ENCODE measurements at places on chromosomes 6 and 20. TPM values are rescaled to one million over a fixed set of nuclear protein-coding genes. Genes with fewer than 3 reads are reported as not detected.

- no peak for DNase-seq
These were observed 208.0 kb downstream of the EYA2 start for GRCh38 chr20:47102629-47103028.

- peak; percentile 64 for DNase-seq
These were observed 5.9 kb downstream of the TMEM239 start for GRCh38 chr20:2822073-2822472.

DNA sequence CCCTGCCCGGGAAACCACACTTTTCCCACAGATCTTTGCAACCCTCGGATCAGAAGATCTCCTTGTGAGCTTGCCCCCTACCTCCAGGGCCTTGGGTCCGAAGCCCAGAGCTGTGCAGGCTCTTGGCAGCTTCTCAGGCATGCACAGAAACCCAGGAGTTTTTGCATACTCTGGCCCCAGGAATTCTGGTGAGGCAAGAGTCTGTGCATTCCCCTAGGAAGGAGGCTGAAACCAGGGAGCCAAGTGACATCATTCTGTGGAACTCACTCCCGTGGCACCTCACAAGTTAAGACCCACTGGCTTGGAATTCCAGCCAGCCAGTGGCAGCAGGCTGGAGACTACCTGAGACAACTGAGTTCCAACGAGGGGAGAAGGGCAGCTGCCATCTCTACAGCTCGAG, 100.1 kb downstream of the TNFRSF21 start:
- DNase-seq, result no peak

GRCh38 chr6:156719720-156720563, 57.2 kb upstream of the ARID1B start:
- DNase-seq, result peak; percentile 75

DNA sequence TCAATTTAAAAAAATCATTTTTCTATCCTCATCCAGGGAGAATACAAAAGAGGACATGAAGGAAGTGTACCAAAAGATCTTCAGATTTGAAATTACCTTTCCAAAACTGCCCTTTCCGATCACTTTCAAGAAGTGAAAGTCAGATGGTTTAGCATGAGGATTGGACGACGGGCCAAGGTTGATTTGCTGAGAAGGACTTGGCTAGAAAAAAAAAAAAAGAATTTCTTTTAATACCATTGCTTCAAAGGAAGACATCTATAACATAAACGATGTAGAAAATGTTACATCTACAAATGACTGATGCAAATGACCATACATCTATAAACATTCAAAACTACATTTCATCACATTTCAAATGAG, 120.9 kb upstream of the SLC2A12 start:
- no peak for DNase-seq

Gene DDX43
- total RNA-seq, result 0.49 TPM

GRCh38 chr6:34386316-34387137, 5.9 kb downstream of the NUDT3 start:
- DNase-seq, result no peak

GRCh38 chr20:56274156-56274555, 25.6 kb downstream of the MC3R start:
- no peak for DNase-seq

GRCh38 chr6:133891149-133891926, 2.4 kb downstream of the TCF21 start:
- DNase-seq, result peak; percentile 3

GRCh38 chr20:35643045-35643444, 21.7 kb downstream of the CPNE1 start:
- DNase-seq, result no peak

Gene ALDH5A1
- total RNA-seq, result 20.4 TPM

- no peak for DNase-seq
These were observed 223.7 kb upstream of the SULF2 start for GRCh38 chr20:48008850-48009515.

DNA sequence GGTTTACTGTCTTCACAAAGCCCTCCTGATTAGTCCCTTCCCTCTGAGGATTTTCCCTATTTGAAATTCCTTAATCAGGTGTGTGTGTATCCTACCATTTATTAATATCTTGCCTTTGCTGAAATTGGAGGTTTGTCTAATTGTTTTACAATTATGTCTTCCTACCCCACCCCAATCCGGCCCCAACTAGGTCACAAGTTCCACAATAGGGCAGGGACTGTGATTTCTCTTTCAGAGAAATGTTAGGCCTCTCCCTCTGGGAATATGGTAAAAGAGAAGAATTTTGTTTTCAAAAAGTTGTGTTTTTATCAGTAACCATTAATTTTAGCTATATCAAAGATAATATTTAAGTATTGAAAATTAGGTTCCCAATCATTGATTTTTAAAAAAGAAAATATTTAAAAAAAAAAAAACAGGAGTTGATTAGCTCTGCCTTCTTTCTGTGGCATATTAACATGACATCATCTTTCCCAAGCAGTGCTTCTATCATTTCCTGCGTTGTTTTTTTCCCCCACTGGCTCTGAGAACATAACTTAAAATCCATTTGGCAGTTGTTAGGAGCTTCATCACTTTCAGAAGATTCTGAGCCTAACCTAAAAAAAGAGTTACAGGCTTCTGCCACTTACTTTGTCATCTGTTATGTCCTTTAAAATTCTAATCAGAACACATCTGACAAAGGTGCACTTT, 36.1 kb downstream of the BLOC1S5 start:
- DNase-seq, result no peak

GRCh38 chr6:43492673-43493072, 15.3 kb downstream of the TJAP1 start:
- DNase-seq, result no peak

Gene PMEPA1
- 9.0 TPM for total RNA-seq

GRCh38 chr6:42898891-42899361, 16.9 kb upstream of the PTCRA start:
- DNase-seq, result peak; percentile 65

Gene AIG1
- 6.2 TPM for total RNA-seq

- DNase-seq, result no peak
These were observed 588.2 kb upstream of the NRSN1 start for GRCh38 chr6:23537828-23538227.

GRCh38 chr20:40941133-40941610, 87.5 kb upstream of the TOP1 start:
- DNase-seq, result no peak

- no peak for DNase-seq
These were observed 241.5 kb upstream of the RNF24 start for GRCh38 chr20:4256874-4257273.

GRCh38 chr20:18363708-18364107, 75.4 kb downstream of the ZNF133 start:
- DNase-seq, result no peak

Gene LAMA2
- total RNA-seq, result 0.59 TPM

DNA sequence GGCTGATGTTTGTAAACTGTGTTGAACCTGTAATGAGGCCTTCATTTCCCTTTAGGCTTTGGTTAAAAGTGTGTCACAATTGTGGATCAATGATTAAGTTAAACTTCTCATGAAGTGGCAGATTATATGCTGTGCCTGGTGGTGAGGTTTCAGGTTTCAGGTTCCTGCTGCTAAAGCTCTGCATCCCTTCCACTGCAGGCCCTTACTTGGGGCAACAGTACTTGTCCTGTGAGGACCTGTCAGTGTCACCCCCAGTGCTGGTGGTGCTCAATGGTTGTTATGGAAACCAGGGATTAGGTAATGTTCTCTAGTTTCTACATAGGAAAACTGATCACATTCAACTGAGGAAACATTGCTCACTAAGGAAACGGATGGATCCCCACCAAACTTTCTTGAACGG, 18.5 kb downstream of the RPP21 start:
- DNase-seq, result no peak

DNA sequence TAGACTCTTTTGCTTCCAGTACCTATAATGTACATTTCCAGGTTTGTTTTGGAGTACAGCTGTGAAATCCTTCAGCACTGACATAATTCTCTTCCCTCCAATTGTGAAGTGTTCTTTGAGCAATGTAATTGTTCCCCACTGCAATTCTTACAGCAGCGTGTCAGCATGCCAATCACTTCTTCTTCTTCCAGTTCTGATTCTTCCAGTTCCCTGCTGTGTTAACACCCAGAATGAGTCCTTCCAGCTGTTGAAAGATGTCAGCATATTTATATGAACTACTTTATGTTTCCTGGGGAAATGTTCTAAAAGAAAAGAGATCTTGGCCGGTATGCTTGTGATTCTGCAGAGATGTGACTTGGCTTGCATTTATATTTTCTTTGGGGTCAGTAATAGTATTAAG, 213.9 kb downstream of the UNC5CL start:
- DNase-seq, result no peak

DNA sequence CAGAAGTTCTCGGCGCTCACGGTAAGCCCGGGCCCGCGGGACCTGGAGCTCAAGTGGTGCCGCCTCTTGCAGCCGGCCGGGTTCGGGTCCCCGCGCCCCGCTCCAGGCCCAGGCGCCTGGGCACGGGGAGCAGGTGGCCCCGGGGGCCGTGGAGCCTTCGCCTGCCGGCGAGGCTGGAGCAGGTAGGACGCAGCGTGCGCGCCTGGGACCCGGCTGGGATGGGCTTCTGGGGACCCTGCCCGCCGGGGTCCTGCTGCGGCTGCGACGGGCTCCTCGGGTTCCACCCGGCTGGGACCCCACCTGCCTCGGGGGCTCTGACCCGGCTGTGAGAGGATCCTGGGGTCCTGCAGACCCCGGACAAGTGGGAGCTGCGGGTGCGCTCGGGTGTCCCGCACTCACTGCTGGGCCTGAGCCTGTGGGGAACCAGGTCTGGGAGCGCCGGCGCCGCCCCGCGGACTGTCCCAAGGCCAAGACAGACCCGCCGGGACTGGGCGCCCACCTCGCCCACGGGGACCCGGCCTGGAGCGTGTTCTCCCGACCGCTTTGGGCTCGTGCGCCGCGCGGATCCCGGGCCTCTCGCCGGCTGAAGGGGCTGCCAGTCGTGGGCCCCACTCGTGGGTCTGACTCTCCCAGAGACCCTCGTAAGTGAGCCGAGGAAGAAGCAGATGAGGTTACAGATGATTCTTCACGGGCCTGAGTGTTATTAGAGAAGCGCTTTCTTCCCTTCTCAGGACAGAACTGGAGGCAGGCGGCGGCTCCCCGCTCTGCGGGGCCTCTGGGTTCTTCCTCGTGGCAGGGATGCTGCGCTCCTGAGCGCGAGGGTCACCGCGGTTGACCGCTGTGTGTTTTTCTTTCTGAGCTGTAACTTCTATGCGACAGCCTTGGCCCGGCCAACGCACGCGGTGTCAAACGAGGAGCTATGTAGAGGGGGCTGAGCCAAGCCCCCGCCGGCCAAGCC, 729 bp downstream of the SMOC2 start:
- DNase-seq, result no peak

Gene AP5S1
- total RNA-seq, result 10.8 TPM

DNA sequence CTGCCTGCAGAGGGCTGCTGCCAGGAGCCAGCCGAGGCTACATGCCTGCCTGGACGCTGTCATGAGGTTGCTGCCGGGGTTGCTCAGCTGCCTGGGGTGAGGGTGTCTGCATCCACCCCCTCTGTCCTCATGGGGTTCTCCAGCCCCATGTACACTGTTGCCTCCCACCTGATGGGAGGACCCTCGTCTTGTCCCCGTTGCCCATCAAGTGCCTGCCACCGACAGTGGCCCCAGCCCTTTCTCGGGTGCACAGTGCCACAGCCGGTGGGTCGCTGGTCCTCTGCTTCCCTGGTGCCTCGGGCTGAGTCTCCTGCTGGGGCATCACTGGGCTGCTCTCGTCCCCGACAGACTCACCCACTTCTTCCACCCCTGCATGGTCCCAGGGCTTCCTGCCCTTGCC, 313.7 kb downstream of the CDH4 start:
- DNase-seq, result no peak

GRCh38 chr6:75279418-75279817, 5.2 kb downstream of the TMEM30A start:
- DNase-seq, result no peak

DNA sequence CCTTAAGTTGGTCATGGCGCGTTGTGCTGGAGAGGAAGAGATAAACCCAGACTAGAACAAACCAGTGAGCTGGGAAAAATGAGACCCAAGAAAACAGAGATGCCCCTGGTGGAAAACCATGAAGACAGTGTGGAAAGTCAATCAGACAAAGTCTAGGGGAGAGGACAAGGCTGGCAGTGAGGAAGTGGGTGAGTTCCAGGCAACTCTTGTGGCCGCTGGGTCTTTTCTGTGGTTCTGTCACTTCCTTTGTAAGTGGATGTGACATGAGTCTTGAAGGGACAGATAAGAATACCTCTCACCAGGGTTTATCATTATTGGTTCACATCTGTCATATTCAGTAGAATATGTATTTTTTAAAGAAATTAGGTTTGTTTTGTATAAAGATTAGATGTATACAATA, 738.4 kb downstream of the DHX35 start:
- no peak for DNase-seq

Gene TNXB
- 12.0 TPM for total RNA-seq

DNA sequence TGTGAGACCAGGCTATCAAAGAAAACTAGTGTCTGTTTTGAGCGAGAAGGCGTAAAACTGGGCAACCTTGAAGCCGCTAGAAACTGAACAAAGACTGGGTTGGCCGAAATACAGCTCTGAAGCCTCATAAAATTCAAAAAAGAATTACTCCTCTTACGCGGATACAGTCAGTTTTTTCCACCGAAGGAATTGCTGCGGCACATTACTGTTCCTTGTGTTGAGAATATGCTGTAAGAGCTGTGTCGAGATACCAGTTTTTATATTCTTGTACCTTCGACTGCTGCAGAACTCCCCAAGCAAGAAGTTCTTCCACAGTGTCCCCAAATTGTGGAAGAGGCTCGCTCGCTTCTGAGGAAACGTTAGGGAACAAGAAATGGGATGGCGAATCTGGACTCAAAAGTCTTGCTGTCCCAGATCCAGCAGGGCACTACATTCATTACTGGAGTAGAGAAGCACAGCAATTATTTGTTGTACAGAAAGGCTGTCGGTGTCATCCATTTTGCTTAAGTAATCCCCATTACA, 523 bp upstream of the COX7A2 start:
- DNase-seq, result no peak

DNA sequence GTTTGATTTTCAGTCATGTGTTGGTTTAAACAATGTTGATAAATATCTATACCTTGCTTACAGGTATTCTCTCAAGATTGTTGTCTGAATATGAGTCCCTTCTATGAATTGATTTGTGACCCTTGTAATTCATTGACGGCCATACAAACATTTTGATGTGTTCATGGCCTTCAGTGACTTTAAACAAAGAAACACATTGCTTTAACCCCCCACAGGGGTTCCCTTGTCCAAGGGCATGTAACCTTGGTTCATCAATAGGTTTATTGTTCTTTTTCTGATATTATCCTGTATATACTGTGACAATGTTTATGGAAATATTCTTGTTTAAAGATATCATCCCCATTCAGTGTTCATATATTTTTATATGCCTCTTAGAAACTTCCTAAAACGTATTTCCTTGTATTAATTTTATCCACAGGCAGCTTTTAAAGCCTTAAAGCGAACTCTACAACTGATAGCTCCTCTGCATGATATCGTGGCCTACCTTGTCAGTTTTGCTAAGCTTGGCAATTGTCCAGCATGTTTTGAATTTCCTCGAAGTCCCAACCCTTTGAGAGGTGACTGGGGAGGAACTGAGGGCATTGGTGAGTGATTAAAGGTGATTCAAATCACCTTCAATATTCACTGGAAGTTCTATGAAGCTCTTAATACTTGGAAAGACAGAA, 87.0 kb downstream of the CD164 start:
- no peak for DNase-seq
